ENCODE measurements at places on chromosomes 16 and 17.

GRCh38 chr16:70685938-70686375, at the start of gene MTSS2:
TSS of gene MTSS2 (minus strand) at chr16:70686053. CDS start at chr16:70685791, 262 bp downstream.
- no peak for DNase-seq

GRCh38 chr16:67608364-67608763, 36.6 kb upstream of the CARMIL2 start:
- peak; percentile 62 for DNase-seq

DNA sequence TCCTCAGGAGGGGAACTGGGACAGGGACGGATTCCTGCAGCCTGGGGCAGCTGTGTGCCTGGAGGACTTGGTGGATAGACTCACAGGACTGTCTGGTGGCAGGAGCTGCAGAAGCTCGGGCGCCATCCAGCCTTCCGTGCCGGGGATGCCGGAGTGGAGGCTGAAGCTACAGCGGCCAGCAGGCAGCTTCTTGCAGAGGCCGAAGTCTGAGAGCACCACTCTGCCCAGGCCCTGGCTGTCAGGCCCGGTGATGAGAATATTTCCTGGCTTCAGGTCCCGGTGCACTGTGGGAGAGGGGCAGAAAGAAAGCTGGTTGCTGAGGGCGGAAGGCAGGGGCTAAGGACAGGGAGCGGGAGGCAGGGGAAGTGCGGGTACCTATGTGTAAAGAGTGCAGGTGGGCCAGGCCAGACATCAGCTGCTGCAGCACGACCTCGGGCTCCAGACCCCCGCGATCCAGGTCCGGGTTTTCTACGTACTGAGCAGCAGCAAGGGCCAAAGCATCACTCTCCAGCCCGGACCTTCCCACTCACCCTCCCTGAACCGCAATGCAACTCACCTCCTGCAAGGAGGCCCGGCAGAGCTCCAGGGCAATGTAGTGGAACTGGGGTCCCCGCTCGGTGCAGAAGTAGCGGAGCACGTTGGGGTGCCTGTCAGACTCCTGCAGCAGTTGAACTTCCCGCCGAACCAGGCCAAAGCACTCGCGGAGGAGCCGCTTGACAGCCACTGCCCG, 16.1 kb downstream of the PLK1 start:
- no peak for DNase-seq

DNA sequence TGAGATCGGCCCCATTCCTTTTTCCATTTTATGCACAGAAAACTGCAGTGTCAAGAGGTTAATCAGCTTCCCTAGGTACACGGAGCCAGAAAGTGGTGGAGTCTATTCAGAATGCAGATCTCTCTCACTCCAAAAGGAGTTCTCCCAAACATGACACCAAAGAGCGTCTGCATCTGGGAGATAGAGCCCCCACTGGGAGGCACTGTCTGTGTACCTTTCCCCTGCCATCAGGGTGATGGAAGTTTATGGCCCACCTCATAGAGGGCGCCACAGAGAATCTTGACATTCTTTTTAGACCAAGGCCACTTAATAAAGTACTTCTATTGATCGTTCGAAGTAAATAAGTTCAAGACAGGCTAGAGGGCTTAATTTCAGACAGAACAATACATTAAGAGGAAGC, 493.7 kb upstream of the ERCC4 start:
- no peak for DNase-seq

DNA sequence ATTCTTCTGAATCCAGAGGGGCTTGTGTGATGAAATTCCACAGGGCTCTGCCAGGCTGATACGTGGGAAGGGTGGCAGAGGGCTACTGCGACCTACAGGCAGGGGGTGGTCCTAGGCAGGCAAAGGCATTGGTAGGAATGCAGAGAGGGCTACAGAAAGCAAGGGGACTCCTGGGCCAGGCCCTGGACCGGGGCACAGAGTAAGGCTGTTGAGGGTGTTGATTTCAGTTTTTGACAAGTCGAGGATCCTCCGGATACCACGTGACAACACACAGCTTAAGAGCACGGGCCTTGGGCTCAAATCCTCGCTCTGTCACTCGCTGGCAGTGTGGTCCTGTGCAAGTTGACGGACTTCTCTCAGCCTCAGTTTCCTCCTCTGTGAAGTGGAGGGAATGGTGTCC, 19.1 kb upstream of the DOC2B start:
- DNase-seq: no peak

- no peak for DNase-seq
These were observed 40.1 kb downstream of the AKAP10 start for GRCh38 chr17:19937522-19937921.

DNA sequence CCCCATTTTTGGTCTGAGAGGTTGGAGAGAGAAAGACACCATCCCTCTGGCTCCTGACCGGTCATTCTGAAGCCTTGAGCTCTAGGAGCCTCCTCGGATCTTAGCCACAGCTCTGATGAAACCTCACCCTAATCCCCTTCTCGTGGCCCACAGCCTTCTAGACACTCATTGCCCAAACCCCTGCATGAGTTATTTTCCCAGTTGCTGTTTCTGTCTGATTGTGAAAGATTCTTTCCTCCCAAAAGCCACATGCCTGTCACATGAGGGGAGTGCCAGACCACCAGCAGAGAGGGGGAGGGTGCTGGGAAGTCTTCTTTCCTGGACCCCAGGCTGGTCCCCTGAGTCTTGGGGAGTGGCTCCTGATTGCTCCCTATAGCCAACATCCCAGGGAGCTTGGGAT, 17.6 kb upstream of the ABR start:
- DNase-seq: peak; percentile 91

DNA sequence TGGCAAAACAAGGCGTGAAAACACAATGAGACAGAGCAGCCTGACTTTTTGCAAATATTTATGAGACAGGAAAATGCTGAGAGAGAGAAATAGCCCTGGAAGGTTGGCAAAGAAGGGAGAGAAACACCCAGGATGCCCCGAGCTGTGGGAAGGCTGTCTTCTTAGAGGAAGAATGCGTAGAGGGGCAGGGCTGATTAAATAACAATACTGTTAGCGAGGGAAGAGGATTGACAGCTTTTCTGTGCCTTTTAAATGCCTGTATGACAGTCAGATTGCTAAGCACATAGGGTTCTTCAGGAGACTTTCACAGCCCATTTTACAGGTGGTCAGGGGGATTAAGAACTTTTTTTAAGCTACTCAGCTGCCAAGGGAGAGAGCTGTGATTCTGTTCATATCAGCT, 219.2 kb downstream of the SHISA9 start:
- no peak for DNase-seq

GRCh38 chr16:22054847-22055590, 37.3 kb upstream of the VWA3A start:
- no peak for DNase-seq

GRCh38 chr17:50675627-50676026, 32.1 kb downstream of the ANKRD40 start:
- no peak for DNase-seq

- no peak for DNase-seq
These were observed 501.6 kb upstream of the PSMD7 start for GRCh38 chr16:73794994-73795393.

DNA sequence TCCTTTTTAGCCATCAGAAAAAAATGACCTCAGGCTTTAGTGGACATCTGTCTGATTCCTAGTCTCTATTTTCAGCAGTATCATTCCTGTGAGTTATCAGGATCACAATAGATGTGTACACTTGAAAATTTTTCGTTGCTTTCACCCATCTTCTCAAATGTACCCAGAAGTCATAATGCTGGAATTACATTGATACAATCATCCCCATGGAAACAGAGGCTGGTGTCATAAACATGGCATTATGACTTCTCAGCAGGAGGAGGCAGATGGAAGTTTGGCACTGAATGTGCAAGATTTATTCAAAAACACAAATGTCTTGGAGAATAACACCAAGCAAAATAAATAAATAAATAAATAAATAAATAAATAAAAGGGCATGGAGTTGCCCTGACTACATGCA, 292.5 kb downstream of the PHKB start:
- no peak for DNase-seq

DNA sequence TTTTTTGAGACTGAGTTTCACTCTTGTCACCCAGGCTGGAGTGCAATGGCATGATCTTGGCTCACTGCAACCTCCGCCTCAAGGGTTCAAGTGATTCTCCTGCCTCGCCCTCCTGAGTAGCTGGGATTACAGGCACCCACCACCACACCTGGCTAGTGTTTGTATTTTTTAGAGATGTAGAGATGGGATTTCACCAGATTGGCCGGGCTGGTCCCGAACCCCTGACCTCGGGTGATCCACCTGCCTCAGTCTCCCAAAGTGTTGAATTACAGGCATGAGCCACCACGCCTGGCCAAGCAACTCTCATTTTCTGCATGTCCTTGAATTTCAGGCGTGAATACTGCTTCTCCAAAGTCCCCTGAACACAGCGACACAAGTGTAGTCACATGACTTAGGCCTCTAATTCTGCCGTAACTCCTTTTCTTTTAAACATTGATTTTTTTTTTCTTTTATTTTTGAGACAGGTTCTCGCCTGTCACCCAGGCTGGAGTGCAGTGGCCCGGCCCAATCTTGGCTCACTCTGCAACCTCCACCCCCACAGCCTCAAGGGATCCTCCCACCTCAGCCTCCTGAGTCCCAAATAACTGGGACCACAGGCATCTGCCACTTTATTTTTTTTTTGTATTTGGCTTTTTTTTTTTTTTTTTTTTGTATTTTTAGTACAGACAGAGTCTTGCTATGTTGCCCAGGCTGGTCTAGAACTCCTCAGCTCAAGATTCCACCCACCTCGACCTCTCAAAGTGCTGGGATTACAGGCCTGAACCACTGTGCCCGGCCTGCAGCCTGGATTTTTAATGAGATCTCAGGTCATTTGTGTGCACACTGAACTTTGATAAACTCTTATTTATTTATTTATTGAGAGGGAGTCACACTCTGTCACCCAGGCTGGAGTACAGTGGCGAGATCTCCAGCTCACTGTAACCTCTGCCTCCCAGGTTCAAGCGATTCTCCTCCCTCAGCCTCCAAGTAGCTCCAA, 124.6 kb downstream of the KCNJ18 start:
- DNase-seq: no peak

- no peak for DNase-seq
These were observed 2.2 kb downstream of the LMF1 start for GRCh38 chr16:968620-969019.
